Right atrium auricular region (tissue), 2 donors: ENCODE measurements at places on chromosomes 11 and 22.

DNA sequence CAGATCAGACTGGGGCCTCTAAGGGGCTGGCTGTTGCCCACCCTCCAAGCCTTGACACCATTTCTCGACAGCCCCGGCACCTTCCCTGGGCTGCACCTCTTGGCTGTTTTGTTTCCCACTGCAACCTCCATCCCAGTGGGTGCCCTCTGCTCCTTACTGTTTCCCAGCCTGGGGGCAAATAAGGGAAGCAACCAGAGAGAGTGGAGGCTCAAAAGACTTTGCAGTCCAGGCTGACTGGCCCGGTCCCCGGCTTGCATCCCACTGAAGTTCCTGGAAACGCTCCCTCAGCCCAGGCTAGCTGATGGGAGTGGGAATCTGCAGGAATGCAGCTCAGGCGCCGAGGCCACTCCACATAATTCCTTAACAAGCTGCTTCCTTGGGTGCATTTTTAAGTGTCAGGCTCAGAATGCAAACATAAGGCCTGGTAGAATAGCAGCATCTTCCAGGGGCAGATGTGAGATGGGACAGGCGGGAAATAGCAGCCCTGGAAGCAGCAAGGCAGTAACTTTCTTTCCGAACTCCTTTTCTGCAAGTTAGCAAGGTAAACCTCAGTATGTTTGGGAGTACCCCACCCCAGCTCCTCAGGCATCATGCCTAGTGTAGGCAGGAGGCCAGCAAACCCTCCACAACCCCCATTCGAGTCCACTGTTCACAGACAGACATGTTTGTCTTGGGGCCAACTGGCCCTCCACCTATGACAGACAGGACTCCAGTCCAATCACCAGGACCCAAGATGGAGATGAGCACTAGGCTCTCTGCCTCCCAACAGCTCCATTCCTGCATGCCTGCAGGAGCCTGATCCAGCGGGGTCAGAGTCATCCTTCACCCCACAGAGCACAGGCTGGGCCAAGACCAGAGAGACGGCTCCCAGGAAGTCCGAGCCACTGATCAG is 39.3 kb downstream of the RPL27A start:
- H3K27ac ChIP-seq, result peak overlapping the region; percentile 94
- H3K4me1 ChIP-seq, result peaks cover 76% of the 10 kb centered on the region
- H3K4me3 ChIP-seq, result no peak overlapping the region
- peaks cover 27% of the 10 kb centered on the region for H3K36me3 ChIP-seq

GRCh38 chr22:27029584-27030130 is 372.3 kb downstream of the MIAT start:
- no peak for DNase-seq
- H3K4me1 ChIP-seq, result no peaks in the 10 kb centered on the region
- no peak overlapping the region for H3K27ac ChIP-seq

DNA sequence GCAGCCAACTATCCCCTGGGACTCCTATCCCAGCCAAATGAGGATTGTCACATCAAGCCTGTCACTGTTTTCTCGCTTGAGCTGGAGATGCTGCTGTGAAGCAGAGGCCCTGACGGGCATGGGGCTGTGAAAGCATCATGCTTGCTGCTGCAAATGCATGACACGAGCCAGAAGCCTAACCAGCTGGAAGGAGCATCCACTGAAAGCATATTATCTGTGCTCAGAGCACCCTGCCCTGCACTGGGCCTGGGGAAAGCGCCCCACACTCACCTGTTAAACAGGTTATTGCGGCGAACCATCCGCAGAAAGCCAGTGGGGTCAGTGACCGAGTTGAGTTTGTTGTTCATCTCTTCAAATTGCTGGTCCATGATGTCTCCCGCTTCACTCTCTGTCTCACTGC is 110.9 kb upstream of the PITPNB start:
- DNase-seq, result peak; percentile 36
- H3K27ac ChIP-seq, result peak overlapping the region; percentile 65
- H3K4me1 ChIP-seq, result peaks cover 3% of the 10 kb centered on the region

DNA sequence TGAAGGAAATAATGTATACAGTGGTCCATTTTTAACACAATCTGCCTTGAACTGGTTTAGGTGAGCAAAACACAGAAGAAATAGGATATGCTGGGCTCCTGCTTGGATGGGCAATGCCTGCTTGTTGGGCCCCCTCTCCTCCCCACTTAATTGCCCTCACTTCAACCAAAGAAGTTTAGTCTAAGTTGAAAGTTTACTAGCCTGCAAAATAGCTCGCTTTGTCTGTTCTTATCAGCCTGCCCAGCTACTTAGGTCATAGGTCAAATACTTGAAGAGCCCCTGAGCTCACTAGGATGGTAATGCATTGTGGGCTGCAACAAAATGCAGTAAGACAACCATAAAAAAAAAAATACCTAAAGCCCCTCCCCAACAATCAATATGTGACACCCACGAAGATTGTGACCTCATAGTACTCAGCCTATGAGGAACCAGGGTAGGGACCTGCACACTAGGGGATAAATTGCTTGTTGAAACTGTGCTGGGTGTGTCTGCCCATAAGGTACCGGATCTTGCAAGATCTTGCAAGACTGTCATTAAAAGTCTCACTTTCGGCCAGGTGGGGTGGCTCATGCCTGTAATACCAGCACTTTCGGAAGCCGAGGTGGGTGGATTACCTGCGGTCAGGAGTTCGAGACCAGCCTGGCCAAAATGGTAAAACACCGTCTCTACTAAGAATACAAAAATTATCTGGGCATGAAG is 10.9 kb downstream of the DRICH1 start:
- H3K27ac ChIP-seq, result no peak overlapping the region
- DNase-seq, result no peak
- H3K4me1 ChIP-seq, result no peaks in the 10 kb centered on the region

DNA sequence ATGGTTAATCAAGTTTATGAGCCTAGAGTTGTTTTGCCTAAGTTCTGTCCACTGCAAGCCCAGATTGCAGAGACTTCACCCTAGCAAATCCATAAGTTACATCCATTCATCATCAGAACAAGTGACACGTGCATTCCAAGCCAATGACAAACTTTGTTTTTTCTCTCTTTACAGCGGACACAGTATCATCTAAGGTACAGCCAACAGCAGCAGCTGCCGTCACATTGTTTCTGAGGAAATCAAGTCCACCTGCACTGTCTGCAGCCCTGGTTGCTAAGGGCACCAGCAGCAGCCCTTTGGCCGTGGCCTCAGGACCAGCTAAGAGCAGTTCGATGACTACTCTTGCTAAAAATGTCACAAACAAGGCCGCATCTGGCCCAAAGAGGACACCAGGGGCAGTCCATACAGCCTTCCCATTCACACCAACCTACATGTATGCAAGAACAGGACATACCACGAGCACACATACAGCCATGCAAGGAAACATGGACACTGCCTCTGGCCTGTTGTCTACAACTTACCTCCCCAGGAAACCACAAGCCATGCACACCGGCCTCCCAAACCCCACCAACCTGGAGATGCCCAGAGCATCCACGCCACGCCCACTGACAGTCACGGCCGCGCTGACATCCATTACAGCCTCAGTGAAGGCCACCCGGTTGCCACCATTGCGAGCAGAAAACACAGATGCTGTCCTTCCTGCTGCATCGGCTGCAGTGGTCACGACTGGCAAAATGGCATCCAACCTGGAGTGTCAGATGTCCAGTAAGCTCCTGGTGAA is 155.8 kb downstream of the C11orf91 start:
- H3K27me3 ChIP-seq, result no peaks in the 10 kb centered on the region
- H3K27ac ChIP-seq, result no peak overlapping the region
- H3K4me1 ChIP-seq, result no peaks in the 10 kb centered on the region
- H3K4me3 ChIP-seq, result no peak overlapping the region
- no peak for DNase-seq
- no peaks in the 10 kb centered on the region for H3K36me3 ChIP-seq

GRCh38 chr11:116353589-116353988 is 419.2 kb downstream of the BUD13 start:
- H3K4me1 ChIP-seq, result no peaks in the 10 kb centered on the region
- H3K4me3 ChIP-seq, result no peak overlapping the region
- DNase-seq, result no peak

GRCh38 chr22:45072322-45072903 is 62.6 kb upstream of the PHF21B start:
- H3K36me3 ChIP-seq, result no peaks in the 10 kb centered on the region
- H3K4me1 ChIP-seq, result no peaks in the 10 kb centered on the region
- no peak overlapping the region for H3K27ac ChIP-seq
- H3K27me3 ChIP-seq, result no peaks in the 10 kb centered on the region
